AG04450 (cell line): ENCODE measurements at places on chromosomes 1 and 21. TPM values are rescaled to one million over a fixed set of nuclear protein-coding genes. Genes with fewer than 3 reads are reported as not detected.

GRCh38 chr1:43305461-43305860, 4.7 kb downstream of the TIE1 start:
- DNase-seq: no peak

DNA sequence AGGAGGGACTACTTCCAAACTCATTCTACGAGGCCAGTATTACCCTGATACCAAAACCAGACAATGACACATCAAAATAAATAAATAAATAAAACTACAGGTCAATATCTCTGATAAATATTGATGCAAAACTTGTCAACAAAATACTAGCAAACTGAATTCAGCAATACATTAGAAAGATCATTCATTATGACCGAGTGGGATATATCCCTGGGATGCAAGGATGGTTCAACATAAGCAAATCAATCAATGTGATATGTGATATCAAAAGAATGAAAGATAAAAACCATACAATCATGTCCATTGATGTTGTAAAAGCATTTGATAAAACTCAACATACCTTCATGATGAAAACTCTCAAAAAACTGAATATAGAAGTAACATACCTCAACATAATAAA, 36.7 kb downstream of the NME7 start:
- no peak for DNase-seq

The IL19 gene
- polyA plus RNA-seq: 0.07 TPM in 1 of 2 replicates, not detected in the other

GRCh38 chr1:244224487-244225430, 173.7 kb downstream of the ZBTB18 start:
- no peak for DNase-seq

- DNase-seq: no peak
These were observed 56.9 kb upstream of the ATP5PO start for GRCh38 chr21:33972539-33972938.

The RGS1 gene
- polyA plus RNA-seq: not detected in 2 replicates

GRCh38 chr1:159783724-159784123, 3.0 kb downstream of the DUSP23 start:
- DNase-seq: no peak

DNA sequence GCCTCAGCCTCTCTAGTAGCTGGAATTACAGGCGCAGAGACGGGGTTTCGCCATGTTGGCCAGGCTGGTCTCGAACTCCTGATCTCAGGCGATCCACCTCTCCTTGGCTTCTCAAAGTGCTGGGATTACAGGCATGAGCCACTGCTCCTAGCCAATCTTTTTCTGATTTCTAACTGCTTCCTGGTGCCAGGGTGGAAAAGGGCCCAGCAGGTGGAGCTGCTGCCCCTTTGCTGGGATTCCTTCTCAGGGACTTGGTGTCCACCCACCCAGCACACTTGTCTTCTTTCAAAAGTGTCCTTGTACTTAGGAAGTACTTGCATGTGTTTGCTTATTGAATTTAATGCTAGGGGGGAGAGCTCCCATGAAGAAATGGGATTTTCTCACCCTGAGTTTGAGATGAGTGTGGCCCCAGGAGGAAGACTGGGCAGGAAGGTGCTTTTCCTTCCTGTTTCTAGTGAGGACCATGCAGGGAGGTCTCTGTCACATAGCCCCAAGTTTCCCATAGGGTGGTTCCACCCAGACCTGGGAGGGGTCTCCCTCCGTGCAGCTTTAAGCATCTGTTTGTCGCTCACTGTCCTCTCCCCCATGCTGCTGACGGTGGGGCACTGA, 14.2 kb downstream of the UTP11 start:
- no peak for DNase-seq

GRCh38 chr1:228217551-228218344, 9.9 kb downstream of the OBSCN start:
- DNase-seq: no peak

The SLC45A3 gene
- 1.7 and 1.8 TPM in 2 replicates for polyA plus RNA-seq

The CASQ2 gene
- polyA plus RNA-seq: not detected in 2 replicates

The TMEM63A gene
- polyA plus RNA-seq: 16.8 and 17.1 TPM in 2 replicates

DNA sequence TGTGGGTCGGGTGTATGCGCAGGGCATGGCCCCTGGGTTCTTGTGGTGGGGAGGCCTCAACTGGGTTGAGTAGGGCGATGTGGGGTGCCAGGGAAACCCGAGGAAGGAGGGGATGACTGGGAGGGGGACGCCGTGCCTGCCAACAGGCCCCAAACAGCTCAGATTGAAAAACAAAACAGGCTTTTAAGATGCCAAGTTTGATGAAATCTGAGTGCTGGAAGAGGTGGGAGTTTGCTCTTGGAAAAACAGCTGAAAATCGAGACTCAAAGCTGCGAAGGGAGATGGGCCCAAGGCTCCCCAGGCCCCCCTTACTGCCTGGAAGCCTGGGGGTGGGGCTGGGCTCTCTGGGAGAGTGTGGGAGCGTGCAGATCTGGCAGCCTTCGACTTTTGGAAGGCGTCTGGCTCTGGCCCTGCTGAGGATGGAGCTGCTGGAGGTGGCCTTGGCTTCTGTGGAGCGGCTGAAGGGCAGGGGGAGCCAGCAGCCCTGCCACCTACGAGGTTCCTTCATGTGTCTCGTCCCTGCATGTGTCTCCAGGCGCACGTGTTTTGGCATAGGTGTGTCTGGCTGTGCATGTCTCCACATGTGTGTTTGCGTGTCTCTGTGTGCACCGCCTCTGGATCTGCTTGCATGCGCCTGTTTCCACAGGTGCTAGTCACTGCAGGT, 33.3 kb downstream of the PTPRF start:
- DNase-seq: no peak

GRCh38 chr1:43558346-43558841, 27.7 kb downstream of the PTPRF start:
- DNase-seq: no peak

DNA sequence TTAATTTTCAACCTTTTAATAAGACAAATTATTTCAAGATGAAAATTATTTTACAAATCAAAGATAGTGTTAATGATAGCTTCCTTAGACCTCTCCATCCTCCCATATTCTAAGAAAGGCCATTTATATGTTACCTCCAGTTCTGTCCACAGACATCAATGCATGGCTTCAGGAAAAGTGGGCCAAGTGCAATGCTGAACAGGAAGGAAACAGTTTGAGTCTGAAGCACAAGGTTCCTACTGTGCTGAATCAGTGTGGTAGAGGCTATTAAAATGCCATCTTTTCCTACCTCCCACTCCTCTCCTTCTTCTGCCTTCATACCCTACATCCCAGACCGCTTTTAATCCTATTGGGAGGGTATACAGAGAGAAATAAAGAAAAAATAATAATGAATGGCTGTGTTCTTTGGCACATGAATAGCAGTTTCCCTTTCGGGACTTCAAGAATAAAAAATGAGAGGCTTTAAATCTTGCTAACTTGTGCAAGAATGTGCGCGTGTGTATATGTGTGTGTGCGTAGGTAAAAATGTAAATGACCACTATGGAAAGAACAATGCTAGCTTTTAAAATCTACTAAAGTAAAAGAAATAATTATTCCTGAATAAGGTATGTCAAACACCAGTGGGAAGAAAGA, 62.6 kb upstream of the C1orf105 start:
- DNase-seq: no peak

GRCh38 chr1:226633541-226634165, 85.1 kb downstream of the STUM start:
- DNase-seq: no peak

DNA sequence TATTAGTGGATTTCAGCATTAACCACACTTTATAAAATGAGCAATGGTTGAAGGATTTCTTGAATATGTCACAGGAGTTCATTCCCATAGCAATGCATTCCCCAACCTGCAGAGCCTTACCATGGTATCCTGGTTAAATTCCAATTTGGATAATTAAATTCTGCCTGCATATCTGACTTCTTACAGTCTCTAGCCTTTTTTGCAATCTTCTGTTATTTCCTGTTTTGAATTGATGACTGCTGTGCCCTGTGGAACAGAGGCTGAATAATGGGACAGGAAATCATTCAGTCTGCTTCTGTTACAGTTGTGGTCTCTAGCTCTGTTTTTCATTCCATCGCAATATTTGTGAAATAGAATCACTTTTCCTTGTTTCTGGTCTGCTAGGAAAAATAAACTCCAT, 1823.9 kb downstream of the PLA2G4A start:
- DNase-seq: peak; percentile 8

GRCh38 chr1:80523861-80524260, 1276.9 kb upstream of the ADGRL2 start:
- DNase-seq: no peak

The RORC gene
- polyA plus RNA-seq: not detected in 2 replicates

GRCh38 chr1:206923009-206923960, 1.5 kb upstream of the FCMR start:
- DNase-seq: no peak

GRCh38 chr1:86089765-86090164, 66.8 kb downstream of the COL24A1 start:
- no peak for DNase-seq

The E2F2 gene
- 0.05 and 0.06 TPM in 2 replicates for polyA plus RNA-seq

The NR1I3 gene
- polyA plus RNA-seq: not detected in 2 replicates

The TAS1R1 gene
- 0.05 TPM in 2 replicates for polyA plus RNA-seq

The ZFP69 gene
- polyA plus RNA-seq: 1.8 and 3.1 TPM in 2 replicates

GRCh38 chr1:244833734-244834542, 1.5 kb upstream of the COX20 start:
- DNase-seq: no peak

The OR6K3 gene
- polyA plus RNA-seq: not detected in 2 replicates

The SELP gene
- not detected in 2 replicates for polyA plus RNA-seq

DNA sequence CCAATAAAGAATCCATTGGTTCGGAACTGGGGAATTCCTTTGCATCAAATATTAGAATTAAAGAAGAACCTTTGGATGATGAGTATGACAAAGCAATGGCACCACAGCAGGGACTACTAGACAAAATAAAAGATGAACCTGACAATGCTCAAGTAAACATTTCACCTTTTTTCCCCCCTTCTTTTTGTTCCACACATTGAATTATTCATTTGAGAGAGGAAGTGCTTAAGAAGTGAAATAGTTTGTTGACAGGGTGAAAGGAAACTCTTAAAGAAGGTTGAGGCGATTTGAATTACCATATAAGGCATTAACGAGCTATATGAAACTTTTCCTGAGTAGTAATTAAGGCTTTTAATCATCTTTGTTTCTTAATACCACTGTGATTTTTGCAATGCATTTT, 93.1 kb downstream of the ZMYM4 start:
- no peak for DNase-seq

DNA sequence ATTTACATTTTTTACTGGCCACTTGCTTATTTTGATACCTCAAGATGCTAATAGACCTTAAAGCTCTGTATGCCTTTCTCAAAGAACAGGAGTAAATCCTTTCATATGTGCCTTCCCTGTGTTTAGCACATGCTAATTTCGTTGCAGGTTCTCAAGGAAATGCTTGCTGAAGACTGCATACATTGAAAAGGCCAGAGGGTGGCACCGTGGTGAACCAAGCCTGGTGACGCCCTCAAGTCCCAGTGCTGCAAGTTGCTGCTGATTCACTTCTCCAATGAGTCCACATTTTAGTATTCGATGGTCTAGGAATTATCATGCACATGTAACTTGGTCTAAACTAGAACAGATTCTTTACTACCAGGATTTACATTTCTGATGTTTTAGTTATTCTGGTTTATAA, 94.1 kb downstream of the CLDN17 start:
- no peak for DNase-seq

- DNase-seq: no peak
These were observed 20.4 kb upstream of the PADI2 start for GRCh38 chr1:17139637-17140036.

DNA sequence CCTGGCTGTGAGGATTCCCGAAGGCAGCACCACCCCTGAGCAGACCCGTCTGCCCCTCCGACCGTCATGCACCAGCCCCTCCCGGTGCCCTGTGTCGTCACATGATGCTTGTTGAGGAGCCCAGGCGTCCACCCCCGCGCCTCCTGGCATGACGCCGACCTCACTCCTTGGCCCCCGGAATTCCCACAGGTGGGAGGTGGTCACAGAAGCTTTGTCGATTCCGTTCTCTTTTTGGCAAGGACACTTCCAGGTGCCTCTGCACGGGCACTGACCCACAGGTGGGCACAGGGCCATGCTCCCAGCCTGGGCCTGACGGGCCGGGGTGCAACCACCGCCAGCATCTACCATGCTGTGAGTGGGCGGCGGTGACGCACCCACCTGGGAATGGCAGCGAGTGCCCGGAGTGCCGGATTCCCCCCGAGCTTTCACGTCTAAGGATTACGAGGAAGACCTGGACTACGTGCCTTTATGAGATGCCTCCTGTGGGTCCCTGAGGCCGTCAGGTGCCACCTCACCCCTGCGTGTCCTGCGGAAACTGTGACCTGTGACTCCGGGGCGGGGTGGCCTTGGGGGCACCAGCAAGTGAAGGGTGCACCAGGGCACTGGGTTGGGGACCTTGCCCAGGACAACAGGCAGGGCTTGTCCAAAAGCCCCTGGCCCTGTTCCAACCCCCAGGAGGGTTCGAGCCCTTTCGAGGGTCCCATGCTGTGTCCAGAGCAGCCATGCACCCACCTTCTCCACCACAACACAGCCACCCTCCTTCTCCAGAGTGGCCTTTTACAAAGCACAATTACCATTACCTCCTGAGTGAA, 31.4 kb upstream of the COL6A1 start:
- no peak for DNase-seq

DNA sequence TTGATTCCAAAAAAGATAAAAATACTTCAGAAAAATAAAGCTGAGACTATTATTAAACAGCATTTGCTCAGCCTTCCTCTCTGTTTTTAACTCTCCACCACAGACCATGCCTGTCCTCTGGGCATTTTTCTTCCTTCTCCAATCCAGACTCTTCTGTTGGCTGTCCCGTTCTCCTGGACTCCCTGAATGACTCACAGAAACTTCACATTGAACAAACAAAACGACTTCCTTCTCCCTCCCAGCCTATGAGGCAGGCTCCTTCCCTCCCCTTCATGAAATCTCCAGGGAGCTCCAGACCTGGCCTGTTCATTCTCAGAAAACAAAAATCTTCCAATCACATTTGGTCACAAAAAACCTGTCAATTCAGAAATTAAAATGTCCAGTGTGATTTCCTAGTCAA, 421.3 kb downstream of the NPHP4 start:
- DNase-seq: no peak

The LMX1A gene
- polyA plus RNA-seq: not detected in 2 replicates

- no peak for DNase-seq
These were observed 304.2 kb downstream of the CAMTA1 start for GRCh38 chr1:7089497-7089896.

The MYBPHL gene
- not detected in 2 replicates for polyA plus RNA-seq

DNA sequence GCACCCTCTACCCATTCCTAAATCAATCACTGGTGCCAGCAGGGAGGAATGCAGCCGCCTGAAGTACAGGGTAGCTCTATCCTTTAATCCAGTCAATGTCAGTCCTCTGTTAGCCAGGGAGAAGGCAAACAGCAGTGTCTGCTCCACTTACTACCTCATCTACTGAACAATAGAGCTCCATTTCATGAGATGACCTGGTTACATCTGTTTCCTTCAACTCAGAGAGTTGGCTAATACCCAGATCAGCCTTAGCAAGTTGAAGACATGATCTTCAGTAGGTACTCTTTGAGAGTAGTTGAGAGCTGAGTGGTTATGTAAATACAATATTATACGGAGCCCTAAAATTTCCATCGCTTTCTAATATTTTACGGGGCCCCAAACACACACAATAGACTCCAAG, 46.1 kb upstream of the CD34 start:
- DNase-seq: no peak
